Memory B cell (primary cell): ENCODE measurements at places on chromosomes 11 and 22.

DNA sequence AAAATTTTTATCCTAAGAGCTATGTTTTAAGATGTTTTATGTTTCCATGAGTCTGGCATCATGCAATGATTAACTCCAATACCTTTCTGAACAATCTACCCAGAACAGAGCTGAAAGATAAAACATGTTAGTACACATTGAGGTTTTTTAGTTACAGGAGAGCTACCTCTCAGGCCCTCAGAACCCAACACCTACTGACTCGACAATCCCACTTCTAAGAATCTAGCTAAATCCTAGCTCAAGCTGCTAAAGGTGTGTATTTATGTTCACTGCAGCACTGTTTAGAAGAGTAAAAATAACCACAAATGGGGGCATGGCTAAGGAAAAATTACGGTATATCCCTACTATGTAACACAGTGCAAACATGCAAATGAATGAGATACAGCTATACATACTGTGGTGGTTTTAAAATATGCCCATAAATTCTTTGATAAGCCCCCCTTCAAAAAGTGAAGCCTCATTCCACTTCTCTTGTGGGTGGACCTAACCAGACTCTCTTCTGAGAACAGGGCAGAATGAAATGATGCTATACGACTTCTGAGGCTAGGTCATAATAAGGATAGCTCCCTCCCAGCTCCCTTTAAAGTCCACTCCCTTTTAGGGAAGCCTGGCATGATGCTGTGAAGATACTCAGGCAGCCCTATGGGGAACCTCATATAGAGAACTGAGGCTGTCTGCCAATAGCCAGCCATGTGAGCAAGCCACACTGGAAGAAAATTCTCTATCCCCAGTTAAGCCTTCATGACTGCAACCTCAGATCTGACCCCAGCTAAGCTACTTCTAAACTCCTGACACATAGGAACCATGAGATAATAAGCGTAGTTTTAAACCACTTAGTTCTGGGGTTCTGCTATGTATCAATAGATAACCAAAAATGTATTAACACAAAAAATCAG, 29.5 kb downstream of the TMEM123 start:
- DNase-seq: no peak

GRCh38 chr11:10680956-10681487, 12.5 kb downstream of the IRAG1 start:
- no peak for DNase-seq

- DNase-seq: no peak
Measured at GRCh38 chr22:28016781-28017557, 97.9 kb upstream of the PITPNB start.

DNA sequence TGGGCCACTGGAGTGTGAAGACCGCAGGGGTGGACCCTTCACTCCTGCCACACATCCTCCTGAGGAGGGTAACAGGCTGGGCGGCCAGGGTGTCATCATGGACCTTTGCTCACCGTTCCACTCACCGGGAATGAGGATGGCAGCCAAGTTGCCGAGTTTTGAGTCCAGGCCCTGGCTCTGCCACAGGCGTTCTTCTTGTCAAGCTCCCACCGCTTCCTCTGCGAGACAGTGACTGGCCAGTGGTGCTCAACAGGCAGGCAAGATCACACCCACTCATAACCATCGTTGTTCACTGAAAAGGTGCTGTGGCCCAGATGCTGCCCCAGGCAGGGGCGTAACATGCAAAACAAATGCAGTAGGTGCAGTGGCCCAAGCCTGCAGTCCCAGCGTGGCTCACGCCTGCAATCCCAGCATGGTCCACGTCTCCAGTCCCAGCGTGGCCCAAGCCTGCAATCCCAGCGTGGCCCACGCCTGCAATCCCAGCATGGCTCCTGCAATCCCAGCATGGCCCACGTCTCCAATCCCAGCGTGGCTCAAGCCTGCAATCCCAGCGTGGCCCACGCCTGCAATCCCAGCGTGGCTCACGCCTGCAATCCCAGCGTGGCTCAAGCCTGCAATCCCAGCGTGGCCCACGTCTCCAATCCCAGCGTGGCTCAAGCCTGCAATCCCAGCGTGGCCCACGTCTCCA, 5.0 kb upstream of the PANX2 start:
- DNase-seq: no peak

GRCh38 chr22:24164940-24165339, 16.3 kb upstream of the SUSD2 start:
- DNase-seq: no peak

GRCh38 chr11:126101251-126101929, 38.7 kb upstream of the CDON start:
- no peak for DNase-seq

DNA sequence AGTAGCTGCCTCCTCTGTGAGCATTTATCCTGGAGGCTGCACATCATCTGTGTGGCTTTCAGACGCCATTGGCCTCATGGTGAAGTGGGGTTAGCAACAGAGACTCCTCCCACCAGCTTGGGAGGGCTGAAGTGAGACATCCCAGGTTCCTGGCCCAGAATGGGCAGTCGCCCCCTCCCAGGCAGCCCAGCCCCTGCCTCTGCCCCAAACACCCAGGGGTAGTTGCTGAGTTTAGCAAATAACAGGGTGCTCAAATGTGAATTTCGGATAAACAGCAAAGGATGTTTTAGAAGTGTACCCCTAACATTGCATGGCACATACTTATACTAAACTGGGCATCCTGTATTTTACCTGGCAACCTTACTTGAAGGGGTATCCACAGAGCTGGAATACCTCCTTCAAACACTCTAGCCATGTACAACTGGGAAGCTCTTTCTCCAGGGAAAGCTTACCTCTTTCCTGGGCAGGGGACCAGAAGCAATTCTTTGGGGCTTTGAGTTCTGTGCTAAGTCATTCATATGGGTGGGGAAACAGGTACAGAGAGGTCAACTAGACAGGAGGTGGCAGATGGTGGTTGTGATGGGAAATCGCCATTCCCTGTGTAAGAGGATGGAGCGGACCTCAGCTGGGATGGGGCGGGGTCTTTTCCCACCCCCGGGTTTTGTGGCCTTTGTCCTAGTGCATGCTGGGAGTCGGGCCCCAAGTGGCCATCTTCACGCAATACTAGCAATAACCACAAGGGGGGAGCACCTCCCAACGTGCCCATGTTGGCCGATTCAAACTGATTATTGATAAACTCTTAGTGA, 19.3 kb downstream of the MTFP1 start:
- no peak for DNase-seq

- DNase-seq: no peak
Measured at GRCh38 chr11:31325160-31325559, 44.4 kb downstream of the DCDC1 start.

DNA sequence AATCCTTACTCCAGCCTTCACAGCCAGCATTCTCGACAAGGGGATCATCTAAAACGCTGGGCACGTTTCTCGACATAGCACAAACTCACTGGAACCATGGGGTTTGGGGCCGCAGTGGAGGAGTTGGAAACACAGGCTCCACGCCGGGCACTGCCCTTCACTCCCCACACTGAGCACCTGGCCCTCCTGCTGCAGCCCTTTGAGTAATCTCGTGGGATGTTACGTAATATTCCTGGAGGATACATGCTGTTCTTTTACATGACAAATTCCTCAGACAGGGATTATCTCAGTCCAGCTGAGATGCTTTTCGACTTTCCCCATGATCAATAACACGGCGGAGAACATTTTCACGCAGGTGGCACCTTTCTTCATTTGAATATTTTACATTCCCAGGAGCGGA, 408.0 kb downstream of the SHANK2 start:
- no peak for DNase-seq

GRCh38 chr22:39243439-39244135, 1.2 kb downstream of the PDGFB start:
- no peak for DNase-seq

GRCh38 chr11:47248304-47248663, 330 bp downstream of the ACP2 start:
- DNase-seq: no peak

- no peak for DNase-seq
Measured at GRCh38 chr22:31282748-31283468, 9.4 kb downstream of the PIK3IP1 start.

GRCh38 chr11:70883973-70884623, 368.3 kb downstream of the SHANK2 start:
- DNase-seq: no peak
